ENCODE measurements at places on chromosomes 2 and 18.

DNA sequence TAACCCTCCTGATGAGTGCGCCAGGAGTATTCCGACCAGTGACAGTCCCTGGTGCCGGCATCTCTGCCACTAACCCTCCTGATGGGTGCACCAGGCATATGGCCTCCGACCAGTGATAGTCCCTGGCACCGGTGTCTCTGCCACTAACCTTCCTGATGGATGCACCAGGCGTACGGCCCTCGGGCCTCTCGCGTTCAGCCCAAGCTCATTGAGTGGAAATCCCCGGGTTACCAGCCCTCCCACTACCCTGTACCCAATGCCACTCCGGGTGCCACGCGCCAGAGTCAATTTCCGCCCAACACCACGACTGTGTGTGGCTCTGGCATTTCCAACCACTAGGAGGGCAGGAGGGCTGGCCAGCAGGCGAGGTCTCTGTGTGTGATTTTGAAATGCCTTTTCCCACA is 11.7 kb upstream of the GPC1 start:
- no peak for DNase-seq

DNA sequence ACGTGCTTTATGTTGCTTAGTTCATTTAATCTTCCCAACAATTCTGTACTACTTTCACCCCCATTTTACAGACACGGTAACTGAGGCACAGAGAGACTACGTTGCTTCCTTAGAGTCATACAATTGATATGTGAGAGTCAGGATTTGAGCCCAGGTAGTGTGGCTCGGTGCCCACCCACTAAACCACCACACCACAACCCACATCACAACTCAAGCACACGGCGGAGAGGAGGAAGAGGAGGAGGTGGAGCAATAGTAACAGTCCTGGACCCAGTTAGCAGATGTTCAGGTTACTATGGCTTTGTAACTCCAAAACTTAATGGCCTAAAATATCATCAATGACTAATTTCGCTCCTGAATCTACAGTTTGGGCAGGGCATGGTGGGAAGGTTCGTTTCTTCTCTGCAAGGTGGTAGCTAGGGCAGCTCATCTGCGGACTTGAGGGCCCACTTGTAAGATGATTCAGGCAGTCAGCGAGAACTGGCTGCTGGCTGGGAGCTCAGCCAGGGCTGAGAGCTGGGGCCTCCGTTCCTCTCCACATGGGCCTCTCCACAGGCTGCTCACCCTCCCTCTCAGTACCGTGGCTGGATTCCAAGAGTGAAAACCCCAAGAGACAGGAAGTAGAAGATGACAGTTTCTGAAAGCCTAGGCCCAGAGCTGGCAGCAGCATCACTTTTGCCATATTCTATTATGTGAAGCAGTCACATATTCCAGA is 167.1 kb downstream of the ZFP36L2 start:
- no peak for DNase-seq

DNA sequence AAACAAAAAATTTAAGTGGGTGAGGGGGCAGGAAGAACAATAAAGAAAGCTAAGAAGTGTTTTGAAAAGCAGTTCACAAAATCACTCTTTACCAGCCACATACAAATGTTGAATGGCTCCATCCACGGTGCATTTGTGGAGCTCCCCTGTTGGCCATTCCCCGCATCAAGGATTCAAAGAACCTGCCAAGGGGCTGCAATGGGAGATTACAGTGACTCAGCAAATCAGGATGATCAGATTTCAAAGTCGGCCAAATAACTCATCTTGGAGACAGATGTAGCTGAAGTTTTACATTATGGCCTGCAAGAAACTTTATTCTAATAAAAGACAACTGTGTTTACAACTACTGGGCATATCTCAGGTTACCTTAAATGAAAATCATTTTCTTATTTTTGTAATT is 26.9 kb downstream of the COL4A3 start:
- DNase-seq, result no peak

GRCh38 chr2:102724016-102724490 is 37.8 kb upstream of the TMEM182 start:
- no peak for DNase-seq

- no peak for DNase-seq
Measured at GRCh38 chr2:160365716-160366367, 127.8 kb downstream of the RBMS1 start.

Data from natural killer cell (primary cell).